ENCODE measurements at places on chromosomes 3 and 15. TPM values are rescaled to one million over a fixed set of nuclear protein-coding genes. Genes with fewer than 3 reads are reported as not detected.

GRCh38 chr3:133777807-133778568, 27.6 kb upstream of the SRPRB start:
- no peaks in the 10 kb centered on the region for H3K36me3 ChIP-seq
- no peaks in the 10 kb centered on the region for H3K27me3 ChIP-seq
- H3K4me3 ChIP-seq, result no peak overlapping the region
- DNase-seq, result no peak

DNA sequence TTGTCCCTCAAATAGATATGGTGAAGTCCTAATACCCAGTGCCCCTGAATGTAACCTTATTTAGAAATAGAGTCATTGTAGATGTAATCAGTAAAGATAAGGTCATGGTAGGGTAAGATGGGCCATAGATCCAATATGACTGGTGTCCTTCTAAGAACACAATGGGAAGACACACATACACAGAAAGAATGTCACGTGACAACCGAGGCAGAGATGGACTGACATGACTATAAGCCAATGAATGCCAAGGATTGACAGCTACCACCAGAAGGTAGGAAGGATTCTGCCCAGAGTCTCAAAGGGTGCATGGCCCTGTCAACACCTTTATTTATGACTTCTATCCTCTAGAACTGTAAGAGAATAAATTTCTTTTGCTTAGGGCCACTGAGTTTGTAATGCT, 231.2 kb downstream of the IL5RA start:
- H3K4me1 ChIP-seq, result no peaks in the 10 kb centered on the region
- H3K27me3 ChIP-seq, result no peaks in the 10 kb centered on the region
- DNase-seq, result no peak
- H3K27ac ChIP-seq, result no peak overlapping the region
- no peaks in the 10 kb centered on the region for H3K36me3 ChIP-seq
- no peak overlapping the region for H3K4me3 ChIP-seq

GRCh38 chr15:31609258-31609681, 282.6 kb downstream of the KLF13 start:
- H3K36me3 ChIP-seq, result no peaks in the 10 kb centered on the region
- DNase-seq, result no peak
- peaks cover 13% of the 10 kb centered on the region for H3K4me1 ChIP-seq
- no peaks in the 10 kb centered on the region for H3K27me3 ChIP-seq
- no peak overlapping the region for H3K4me3 ChIP-seq

DNA sequence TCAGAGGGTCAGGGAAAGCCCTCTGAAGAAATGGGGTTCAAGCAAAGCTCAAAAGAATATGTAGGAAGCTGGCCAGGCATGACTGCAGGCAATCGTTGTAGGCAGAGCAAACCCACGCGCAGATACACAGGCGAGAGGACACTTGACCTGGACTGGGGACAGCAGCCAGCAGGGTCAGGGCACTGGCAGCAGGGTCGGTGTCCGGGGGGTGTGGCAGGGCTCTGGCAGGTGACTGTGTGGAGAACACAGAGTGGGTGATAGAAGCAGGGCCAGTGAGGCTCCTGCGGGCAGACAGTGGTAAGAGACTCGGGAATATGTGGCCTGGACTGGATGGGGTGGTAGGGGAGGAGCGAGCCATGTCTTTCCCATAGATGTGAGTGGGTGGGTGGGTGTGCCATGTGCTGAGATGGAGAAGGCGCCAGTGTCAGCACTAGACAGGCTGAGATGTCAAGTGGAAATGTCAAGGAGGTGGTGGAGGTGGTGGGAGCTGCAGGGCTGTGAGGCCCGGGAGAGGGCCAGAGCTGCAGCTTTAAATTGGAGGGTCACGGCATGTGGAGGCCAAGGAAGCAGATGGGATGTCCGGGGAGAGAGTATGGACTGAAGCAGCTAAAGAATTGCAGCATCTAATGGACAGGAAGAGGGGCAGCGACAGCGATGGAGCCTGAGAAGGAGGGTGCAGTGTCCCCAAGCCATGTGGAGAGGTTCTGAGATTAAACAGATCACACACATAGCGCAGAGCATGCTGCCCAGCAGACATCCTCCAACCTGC, 13.4 kb downstream of the TMEM43 start:
- DNase-seq, result no peak
- H3K27me3 ChIP-seq, result no peaks in the 10 kb centered on the region
- peaks cover 3% of the 10 kb centered on the region for H3K4me1 ChIP-seq
- H3K36me3 ChIP-seq, result no peaks in the 10 kb centered on the region
- H3K4me3 ChIP-seq, result no peak overlapping the region

DNA sequence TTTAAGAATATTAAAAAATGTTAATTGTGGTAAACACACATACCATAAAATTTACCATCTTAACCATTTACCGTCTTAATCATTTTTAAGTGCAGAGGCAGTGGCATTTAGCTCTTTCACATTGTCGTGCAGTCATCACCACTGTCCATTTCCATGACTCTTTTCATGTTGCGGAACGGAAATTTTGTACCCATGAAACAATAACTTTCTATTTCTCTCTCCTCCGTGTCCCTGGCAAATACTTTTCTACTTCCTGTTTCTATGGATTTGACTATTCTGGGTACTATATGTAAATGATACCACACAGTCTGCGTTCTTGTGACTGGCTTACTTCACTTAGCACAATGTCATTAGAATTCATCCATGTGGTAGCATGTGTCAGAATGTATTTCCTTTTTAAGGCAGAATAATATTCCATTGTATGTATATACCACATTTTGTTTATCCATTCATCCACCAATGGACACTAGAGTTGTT, 27.9 kb downstream of the AKAP13 start:
- no peaks in the 10 kb centered on the region for H3K27me3 ChIP-seq
- DNase-seq, result no peak
- no peak overlapping the region for H3K27ac ChIP-seq
- H3K4me1 ChIP-seq, result peaks cover 15% of the 10 kb centered on the region
- H3K36me3 ChIP-seq, result no peaks in the 10 kb centered on the region

GRCh38 chr3:131350506-131350905, 31.1 kb upstream of the NUDT16 start:
- DNase-seq, result no peak
- no peaks in the 10 kb centered on the region for H3K27me3 ChIP-seq
- H3K4me3 ChIP-seq, result no peak overlapping the region
- H3K4me1 ChIP-seq, result peaks cover 3% of the 10 kb centered on the region

DNA sequence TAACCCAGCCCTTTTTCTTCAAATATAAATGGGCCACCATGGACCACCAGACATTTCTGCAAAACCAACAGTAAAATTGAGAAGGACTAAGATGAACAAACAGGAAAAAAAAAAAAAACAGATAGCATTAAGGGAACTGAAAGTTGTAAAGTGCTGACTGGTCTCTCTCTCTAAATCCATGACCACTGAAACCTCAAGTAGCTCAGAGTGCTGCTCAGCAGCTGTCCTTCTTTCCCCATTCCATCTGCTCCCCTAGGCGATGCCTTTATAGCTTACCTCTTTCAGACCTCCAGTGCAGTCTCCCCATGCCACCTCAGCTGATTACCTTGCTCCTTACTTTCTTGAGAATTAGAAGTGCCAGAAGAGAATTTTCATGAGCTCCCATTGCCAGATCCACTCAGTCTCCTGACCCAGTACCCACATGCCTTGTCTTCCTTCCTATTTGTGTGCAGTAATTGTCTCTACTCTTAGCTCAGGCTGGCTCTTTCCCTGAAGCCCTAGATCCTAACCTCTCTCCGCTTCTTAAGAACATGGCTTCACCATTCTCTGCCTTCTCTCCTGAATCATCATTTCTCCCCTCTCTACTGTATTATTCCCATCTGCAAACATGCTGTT, 23.9 kb upstream of the XIRP1 start:
- no peaks in the 10 kb centered on the region for H3K36me3 ChIP-seq
- no peaks in the 10 kb centered on the region for H3K27me3 ChIP-seq
- H3K27ac ChIP-seq, result no peak overlapping the region
- H3K4me3 ChIP-seq, result no peak overlapping the region

DNA sequence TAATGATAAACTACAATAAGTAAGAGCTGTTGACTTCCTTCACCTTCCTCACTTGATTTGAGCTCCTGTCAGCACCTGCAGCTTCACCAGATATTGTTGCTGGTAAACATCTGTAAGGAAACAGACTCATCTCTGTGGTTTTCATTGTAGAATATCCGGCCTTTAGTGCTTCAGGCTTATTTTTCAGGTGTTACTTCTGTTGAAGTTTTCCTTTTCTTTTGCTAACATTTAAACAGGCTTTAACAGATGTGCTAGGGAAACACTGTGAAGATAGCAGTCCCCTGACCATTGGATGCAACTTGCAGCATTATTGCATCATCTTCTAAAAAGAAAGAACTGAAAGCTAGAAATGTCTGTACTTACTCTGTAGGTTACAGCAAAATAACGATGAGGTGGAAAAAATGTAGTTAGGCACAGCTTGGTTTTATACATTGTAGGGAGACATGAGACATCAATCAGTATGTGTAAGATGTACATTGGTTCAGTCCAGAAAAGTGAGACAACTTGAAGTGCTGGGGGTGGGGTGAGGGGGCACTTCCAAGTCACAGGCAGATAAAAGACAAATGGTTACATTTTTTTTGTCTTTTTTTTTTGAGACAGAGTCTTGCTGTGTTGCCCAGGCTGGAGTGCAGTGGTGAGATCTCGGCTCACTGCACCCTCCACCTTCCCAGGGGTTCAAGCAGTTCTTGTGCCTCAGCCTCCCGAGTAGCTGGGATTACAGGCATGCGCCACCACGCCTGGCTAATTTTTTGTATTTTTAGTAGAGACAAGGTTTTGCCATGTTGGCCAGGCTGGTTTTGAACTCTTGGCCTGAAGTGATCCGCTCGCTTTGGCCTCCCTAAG, 10.2 kb downstream of the EDEM1 start:
- H3K27ac ChIP-seq, result no peak overlapping the region
- no peaks in the 10 kb centered on the region for H3K27me3 ChIP-seq
- H3K36me3 ChIP-seq, result no peaks in the 10 kb centered on the region
- no peak for DNase-seq
- H3K4me1 ChIP-seq, result no peaks in the 10 kb centered on the region

GRCh38 chr3:187051724-187052366, 87.5 kb downstream of the RPL39L start:
- DNase-seq, result no peak
- no peaks in the 10 kb centered on the region for H3K27me3 ChIP-seq
- H3K36me3 ChIP-seq, result no peaks in the 10 kb centered on the region
- H3K4me3 ChIP-seq, result no peak overlapping the region
- H3K4me1 ChIP-seq, result no peaks in the 10 kb centered on the region

DNA sequence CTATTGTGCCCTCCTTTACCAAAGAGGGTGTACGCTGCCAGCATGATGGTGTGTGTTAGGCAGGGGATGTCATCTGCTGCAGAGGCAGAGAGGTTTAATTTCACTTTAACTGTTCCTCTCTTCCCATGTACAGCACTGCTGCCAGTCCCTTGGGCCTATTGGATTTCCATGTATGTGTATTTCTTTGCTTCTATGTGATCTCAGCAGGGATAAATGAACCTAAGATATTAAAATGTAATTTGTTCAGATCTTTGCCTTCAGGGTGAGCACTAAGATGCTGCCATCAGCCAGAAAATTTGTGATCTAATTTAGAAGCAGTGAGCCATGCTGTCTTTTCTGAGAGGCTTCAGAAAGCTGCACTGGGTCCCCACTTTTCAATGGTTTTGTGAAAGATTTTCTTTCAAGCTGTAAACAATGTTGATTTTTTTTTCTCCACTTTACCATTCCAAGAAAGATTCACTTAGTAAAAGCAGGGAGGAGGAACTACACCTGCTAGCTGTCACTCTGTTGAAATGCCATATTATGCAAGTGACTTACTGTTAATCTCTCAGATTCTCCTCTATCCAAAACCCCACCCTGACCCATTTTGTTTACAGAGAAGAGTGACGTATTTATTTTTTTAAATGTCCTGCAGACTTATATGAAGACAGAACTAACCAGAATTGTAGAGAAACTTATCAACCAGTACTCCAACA, 261.9 kb downstream of the TBL1XR1 start:
- no peak overlapping the region for H3K27ac ChIP-seq
- H3K4me1 ChIP-seq, result no peaks in the 10 kb centered on the region
- no peaks in the 10 kb centered on the region for H3K27me3 ChIP-seq
- no peak overlapping the region for H3K4me3 ChIP-seq
- no peaks in the 10 kb centered on the region for H3K36me3 ChIP-seq
- DNase-seq, result no peak

- H3K4me3 ChIP-seq, result no peak overlapping the region
- H3K4me1 ChIP-seq, result no peaks in the 10 kb centered on the region
- DNase-seq, result no peak
- no peaks in the 10 kb centered on the region for H3K27me3 ChIP-seq
- H3K27ac ChIP-seq, result no peak overlapping the region
Observed at GRCh38 chr3:145678401-145678800, 482.6 kb downstream of the PLOD2 start.

GRCh38 chr15:47333734-47334133, 383.6 kb upstream of the SEMA6D start:
- no peak overlapping the region for H3K4me3 ChIP-seq
- no peaks in the 10 kb centered on the region for H3K27me3 ChIP-seq
- H3K4me1 ChIP-seq, result peaks cover 3% of the 10 kb centered on the region
- no peaks in the 10 kb centered on the region for H3K36me3 ChIP-seq

DNA sequence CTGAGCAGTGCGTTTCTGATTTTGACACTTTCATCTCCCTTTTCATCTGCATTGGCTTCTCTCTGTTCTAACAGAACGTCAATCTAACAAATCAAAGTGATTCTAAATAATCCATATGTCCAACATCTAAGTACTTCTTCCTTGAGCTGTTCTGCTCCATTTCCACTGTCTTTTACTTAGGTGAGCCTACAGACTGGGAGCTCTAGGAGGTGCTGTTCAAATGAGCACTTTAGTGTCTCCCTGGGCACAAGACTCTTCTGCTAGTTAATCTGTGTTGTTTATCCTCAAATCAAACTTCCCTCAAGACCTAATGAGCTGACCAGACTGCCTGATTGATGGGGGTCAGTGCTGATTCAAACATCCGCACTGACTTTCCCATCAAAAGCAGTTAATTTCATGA, 408.1 kb downstream of the WDR72 start:
- no peaks in the 10 kb centered on the region for H3K36me3 ChIP-seq
- DNase-seq, result no peak
- no peak overlapping the region for H3K4me3 ChIP-seq
- no peaks in the 10 kb centered on the region for H3K27me3 ChIP-seq
- no peak overlapping the region for H3K27ac ChIP-seq

DNA sequence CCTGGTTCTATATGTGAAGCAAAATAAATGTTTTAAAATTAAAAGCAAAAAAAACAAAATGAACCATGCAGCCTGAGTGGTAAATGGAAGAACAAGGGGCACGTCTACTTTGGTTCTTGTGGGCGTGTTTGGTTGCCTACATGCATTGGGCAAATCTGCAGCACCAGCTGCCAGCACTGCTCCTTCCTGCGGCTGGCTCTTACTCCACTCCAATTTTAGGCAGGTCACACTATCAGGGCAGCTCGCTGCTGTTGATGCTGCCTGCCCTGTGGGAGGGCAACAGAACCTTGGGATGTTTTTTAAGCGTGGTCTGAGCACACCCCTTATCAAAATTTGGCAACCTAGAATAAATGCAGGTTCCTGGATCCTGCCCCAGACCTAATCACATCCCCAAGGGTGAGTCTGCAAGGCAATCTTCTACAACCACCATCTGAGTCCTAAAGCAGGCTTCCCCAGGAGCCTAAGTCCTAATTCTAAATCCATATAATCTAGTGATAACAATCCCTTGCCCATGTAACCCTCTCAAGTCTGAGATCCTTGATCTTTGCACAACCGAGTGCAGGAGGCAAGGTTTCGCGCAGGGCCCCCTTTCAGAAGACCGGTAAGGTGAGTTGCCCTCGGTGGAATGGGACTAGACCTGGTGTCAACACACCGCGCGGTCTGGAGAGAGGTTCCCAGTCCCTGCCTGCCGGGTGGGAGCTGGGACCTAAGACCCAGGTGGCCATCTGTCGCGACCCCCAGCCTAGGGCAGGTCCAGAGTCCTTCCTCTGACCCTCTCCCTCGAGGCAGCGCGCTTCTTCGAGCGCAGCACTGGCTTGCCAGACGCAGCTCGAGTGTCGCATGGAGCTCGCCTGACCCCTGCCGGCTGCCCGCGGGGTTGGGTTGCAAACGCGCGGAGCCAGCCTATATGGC, 15.9 kb downstream of the IVD start:
- H3K27me3 ChIP-seq, result no peaks in the 10 kb centered on the region
- peak; percentile 87 for DNase-seq

DNAJA4 gene
- total RNA-seq, result 4.9 TPM

GRIP2 gene
- 1.1 TPM for total RNA-seq

ISLR gene
- total RNA-seq, result 160 TPM

All from ovary (tissue), 10 donors.